GDM1 (cell line): ENCODE measurements at places on chromosomes 6 and 20.

DNA sequence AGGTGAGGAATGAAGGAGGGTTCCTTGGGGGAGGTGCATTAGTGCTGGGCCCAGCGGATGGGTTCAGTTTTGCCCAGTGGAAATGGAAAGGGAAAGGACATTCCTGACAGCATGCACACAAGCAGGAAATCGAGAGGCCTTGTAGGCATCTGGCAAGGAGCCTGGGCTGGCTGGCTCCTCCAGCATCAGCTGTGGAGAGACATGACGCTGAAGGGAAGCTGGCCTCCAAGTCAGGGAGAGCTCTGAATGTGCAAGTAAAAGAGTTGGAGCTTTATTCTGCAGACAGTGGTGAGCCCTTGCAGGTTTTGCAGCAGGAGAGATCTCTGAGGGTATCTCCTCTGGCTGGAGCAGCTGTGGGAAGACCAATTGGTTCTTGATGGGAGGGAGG, 154.3 kb downstream of the MRPL14 start:
- no peak for DNase-seq

GRCh38 chr6:143401068-143401446, 49.4 kb downstream of the ADAT2 start:
- DNase-seq: no peak

DNA sequence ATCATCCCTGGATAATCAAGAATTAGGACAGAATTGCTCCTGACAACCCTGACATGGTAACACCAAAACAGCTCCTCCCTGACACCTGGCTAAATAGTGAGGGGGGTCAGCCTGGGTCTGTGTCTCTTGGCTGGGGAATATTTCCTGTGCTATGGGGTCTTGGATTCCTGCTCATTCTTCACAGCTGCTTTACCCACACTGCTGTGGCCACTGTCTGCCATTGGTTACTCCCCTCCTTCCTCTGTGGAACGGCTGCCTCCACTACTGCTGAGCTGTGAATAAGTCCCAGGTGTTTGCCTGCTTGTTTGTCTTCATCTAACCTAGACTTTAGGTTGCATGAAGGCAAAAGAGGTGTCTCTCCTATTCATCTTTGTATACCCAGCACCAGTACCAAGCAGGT, 33.9 kb upstream of the TXLNB start:
- no peak for DNase-seq

DNA sequence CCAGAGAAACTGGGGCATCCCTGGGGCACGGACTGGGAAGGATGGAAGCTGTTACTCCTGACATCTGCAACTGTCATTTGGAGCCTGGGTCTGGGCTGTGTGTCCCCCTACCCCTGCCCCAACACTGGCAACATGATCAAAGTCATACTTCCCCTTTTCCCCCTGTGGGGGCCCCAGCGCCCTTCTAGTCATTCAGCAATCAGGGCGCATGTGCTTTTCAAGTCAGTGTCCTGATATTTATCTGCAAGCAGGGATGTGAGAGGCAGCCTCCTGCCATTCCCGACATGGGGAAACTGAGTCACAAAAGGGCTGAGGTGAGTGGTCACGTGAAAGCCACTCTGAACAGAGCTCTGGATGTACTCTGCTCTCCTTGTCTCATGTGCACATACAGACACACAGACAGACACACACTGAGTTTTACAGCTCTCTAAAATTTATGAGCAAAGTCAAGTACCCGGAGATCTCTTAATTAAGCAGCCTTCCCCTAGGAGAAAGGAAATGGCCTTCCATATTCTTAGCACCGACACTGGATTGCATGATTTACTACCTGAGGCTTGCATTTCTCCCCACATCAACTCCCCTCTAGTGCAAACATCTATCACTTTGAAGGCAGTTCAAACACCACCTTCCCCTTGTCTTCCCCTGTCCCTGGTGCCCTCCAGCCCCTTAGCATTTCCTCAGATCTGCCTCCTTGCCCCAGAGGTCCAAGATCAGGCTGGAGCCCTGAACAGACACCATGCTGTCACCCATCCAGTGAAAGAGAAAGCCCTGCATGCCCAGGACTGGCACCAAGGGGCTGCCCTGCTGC, 170.7 kb downstream of the CDC5L start:
- DNase-seq: no peak

- no peak for DNase-seq
Observed at GRCh38 chr6:4727671-4728435, 48.4 kb upstream of the CDYL start.

DNA sequence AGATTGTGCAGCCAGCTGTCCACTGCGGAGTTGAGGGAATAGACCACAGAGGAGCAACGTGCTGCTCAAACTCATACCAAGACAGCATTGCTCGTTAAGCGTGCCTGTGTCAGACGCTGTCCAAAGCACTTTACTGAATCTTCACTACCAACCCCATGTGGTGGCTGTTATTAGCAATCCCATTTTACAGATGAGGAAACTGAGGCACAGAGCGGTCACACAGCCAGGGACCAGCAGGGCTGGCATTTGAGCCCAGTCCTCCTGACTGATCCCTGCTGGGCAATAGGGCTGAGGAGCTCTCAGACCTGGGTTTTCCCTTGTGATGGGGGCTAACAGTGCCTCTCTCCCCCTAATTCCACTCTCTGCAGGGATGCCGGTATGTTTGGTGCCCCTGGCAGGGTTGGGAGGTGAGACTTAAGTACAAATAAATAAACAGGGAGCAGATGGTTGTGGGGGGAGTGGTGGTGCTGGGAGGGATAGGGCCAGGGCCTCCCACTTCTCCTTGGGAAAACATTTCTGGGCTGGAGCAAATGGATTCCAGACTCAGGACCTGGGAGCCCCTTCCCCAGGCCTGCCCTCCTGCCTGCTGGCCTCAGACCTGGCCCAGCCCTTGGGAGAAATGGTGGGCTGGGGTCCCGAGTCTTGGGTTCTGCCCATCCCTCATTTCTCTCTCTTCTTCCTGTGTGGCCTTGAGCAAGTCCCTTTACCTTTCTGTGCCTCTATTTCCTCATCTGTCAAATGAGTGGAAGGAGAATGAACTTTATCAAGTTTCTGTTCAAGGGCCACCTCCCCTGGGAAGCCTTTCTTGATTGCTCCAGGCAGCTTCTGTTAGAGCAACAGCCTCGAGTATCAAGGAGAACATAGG, 17.7 kb downstream of the SRXN1 start:
- no peak for DNase-seq

GRCh38 chr20:646107-646867, 6.7 kb downstream of the SRXN1 start:
- DNase-seq: no peak

DNA sequence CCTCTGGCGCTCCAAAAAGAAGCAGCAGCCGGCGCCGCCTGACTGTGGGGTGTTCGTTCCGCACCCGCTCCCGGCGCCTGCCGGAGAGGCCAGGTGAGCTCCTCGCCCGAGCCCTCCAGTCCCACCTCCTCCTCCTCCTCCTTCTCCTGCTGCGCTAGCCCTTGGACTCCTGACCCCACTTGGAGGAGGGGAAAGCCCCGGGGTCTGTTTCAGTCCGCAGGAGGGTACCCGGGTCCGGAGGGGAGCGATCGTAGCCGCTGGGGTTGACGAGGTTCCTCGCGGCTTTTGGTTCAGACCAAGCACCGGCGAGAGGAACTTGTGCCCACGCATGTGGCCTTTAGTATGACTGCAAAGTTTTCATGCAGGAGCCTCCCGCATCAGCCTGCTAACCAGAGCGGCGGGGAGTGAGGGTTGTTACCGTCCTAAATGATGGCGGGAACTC, 493 bp downstream of the CRYBG1 start:
- DNase-seq: no peak

DNA sequence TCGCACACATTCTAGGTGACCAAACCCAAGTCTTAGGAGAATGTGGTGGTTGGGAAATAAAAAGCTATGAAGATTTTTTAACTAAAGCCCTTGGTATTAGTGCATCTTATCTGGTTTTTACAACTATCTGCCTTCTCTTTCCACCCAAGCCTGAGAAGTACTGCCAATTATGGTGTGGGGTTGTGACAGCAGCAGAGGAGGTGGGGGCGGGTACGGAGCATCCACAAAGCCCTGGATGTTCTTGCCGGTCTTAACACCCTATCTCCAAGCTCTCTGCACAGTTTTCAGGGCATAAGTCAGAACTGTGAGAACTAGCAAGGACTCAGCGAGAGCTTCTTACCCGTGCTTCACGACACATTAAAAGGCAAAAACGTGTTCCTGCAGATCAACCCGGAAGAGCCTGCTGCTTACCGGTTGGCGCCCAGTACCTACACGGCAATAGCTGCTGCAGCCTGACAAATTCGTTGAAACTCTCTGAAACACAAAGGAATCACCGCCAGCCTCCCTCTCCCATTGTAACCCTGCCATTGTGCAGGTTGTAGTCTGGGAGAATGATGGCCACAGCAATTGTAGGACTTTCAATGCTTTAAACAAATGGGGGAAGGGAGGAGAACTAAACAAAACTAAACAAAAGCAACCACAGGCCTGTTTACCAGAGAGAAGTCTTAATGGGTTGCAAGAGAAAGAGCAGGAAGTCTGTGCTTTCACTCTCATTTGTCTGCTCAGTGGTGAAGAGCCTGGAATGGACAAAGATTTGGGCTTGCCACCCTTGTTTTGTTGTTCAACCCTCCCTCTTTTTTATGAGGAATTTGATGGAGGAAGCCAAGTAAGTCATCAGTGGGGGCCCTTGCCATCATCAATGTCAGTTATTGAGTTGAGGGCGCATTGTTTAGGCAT, 461.0 kb upstream of the JARID2 start:
- no peak for DNase-seq
